ENCODE measurements at places on chromosomes 6 and 20.

DNA sequence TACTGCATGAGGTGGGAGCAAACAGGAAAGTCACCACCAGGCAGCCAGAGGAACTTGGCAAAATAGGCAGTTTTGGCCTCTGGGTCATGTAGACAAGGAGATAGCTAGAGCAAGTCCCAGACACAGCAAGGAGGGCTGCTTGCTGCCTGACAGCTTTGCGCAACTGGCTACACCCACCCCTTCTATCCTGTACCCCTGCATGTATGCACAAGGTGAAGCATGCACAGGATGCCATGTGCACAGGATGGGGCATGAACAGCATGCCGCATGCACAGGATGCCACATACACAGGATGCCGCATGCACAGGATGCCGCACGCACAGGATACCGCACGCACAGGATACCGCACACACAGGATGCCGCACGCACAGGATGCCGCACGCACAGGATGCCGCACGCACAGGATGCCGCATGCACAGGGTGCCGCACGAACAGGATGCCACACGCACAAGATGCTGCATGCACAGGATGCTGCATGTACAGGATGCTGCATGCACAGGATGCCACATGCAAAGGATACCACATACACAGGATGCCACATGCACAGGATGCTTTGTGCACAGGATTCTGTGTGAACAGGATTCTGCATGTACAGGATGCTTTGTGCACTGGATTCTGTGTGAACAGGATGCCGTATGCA lies 104.9 kb upstream of the IYD start:
- DNase-seq: peak; percentile 74

DNA sequence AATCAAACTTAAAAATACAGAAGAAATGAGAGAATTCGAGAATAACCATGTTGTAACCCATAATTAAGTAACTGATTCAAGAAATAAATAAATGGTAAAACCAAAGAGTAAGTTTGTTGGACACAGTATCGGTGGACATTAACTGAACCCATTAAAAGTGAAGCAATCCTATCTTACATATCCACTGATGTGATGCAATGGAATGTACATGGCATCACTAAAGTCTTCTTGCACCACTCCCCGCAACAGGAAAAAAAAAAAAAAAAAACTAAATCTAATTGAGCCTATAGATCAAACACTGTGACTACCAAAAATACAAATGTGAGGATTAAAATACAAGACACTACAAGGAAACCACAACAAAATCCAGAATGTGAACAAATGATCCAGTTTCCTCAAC lies 7.9 kb downstream of the SNX14 start:
- no peak for DNase-seq

DNA sequence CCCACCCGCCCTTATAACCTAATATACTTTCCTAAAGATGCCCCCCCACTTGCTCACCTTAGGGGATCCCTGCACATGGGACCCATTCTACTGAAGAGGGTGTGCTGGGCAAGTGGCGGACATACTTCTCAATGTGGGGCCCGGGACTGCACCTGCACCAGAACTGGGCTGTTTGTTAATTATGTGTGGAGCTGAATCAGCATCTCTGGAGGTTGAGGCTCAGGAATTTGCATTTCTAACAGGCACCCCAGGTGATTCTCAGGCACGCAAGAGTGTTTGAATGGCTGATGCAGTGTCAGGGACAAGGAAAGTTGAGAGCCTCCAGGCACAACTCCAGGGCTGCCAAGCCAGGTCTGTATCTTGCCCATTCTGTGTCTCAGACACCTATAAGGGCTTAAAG lies 8.9 kb upstream of the PTPRT start:
- DNase-seq: no peak

- no peak for DNase-seq
These were observed 51.0 kb downstream of the SSR1 start for GRCh38 chr6:7261852-7262461.

- DNase-seq: no peak
These were observed 272.5 kb upstream of the SOX4 start for GRCh38 chr6:21321076-21321475.

- no peak for DNase-seq
These were observed 273.2 kb downstream of the HIVEP2 start for GRCh38 chr6:142671791-142672190.

GRCh38 chr6:40038626-40039025 lies 104.4 kb upstream of the MOCS1 start:
- no peak for DNase-seq

- no peak for DNase-seq
These were observed 17.0 kb upstream of the STX11 start for GRCh38 chr6:144133225-144133821.

DNA sequence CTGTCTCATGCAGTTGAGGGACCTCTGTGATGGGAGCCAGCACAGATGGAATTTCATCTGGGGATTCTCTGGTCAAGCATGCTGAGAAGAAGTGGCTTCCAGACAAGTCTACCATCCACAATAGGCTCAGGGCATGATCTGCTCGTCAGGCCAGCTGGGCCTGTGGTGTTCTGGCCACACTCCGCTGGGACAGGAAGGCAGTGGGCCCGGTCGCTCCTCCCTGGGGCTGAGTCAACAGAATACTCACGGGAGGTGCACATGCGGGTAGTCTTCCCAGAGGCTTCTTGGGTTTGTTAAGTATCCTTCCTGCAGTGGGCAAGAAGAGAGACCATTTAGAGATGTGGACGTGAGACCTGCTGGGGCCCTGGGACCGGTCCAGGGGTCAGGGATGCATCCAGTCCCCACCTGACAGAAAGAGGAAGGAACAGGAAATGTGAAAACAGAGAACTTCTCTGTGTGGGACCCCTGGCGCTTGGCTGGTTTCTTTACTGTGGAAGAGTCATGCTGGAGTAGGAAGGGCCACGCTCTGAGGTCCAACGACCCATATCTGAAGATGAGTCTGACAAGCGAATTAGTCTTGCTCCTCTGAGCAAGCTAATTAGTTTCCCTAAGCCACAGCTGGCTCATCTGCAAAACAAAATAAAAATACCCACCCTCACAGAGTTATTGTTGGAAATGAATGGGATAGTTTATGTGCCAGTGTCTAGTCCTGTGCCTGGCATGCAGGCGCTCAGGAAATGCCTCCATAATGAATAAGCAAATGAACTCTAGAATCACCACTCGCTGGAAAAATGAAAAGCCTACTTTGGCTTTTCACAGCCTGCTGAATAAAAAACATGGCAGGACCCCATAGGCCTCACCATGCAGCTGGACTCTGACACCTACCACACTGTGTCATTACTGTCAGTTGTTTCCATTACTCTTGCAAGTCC lies 67.3 kb downstream of the TRAM2 start:
- DNase-seq: no peak

DNA sequence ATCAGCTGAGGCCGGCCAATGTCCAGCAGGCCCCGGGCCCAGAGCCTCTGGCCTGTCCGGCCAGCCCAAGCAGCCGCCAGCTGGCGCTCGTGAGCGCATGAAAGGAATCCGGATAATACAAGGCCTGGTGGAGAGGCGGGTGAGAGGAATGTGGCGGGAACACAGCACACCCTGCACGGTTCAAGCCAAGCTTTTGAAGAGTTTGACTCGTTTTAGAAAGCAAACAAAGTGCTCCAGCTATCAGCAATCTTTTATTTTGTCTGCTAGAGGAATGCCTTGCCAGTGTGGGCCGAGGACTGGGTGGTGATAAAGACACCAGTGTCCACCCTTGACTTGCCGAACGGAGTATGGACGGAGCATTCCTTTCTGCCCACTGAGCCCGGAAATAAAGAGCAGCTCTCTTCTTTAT lies 9.3 kb upstream of the NEDD9 start:
- DNase-seq: no peak

- no peak for DNase-seq
These were observed 56.1 kb upstream of the CCN6 start for GRCh38 chr6:111997853-111998208.

GRCh38 chr6:138948546-138949179 lies 39.4 kb downstream of the REPS1 start:
- no peak for DNase-seq

DNA sequence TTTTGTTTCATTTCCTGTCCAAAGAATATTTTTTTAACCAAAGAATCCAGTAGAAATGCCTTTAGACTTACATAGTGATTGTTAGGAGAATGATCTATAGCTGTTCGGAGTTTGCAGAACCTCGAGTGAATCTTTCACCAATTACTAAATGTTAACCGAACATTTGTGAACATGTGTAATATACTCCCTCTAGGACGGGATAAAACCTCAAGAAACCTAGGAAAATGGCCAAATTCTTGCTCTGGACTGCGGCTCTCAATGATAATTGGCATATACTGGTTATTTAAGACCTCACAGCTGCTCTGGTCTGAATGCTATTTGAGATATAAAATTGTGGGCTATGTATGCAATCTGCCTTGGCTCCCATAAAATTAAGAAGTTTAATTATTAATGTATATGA lies 137.1 kb downstream of the PACRG start:
- no peak for DNase-seq

- no peak for DNase-seq
These were observed 62.5 kb upstream of the TIAM2 start for GRCh38 chr6:154932515-154933027.

DNA sequence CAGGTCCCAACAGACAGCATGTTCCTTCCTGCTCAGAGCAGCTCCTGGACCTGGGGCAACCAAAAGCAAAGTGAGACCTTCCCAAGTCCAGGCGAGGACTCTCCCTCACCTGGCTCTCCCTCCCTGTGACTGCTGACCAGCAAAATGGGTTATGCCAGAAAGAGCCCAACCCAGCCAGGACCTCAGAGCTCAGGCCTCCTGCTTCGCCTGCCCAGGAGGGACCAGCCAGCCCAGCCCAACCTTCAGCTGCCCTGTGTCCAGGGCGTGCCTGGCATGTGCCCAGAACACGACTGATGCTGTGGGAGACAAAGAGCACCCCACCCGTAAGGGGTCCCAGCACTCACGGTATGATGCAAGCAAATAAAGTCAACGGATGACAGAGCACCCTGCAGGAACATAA lies 74.0 kb upstream of the CST7 start:
- no peak for DNase-seq

- DNase-seq: no peak
These were observed 21.1 kb upstream of the TRIM26 start for GRCh38 chr6:30234356-30234755.

GRCh38 chr6:79993012-79993910 lies 11.2 kb upstream of the TTK start:
- DNase-seq: no peak

DNA sequence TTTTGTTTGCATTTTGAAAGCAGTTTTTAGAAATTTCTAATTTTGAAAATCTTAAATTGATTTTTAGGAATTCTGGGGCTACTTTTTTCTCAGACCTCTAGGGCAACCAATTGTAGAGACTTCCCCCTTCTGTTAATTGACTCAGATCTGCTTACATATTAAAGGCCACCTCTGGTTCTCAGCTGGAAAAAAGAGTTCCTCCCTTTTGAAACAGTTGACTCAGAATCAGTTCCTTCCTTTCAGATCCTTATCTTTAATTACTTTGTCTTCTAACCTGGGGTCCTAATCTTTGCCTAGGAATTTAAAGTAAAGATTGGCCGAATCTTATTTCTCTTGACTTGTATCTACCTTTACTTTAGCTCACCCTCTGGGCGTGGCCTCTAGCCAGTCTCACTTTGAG lies 146.8 kb downstream of the LAMA2 start:
- no peak for DNase-seq

DNA sequence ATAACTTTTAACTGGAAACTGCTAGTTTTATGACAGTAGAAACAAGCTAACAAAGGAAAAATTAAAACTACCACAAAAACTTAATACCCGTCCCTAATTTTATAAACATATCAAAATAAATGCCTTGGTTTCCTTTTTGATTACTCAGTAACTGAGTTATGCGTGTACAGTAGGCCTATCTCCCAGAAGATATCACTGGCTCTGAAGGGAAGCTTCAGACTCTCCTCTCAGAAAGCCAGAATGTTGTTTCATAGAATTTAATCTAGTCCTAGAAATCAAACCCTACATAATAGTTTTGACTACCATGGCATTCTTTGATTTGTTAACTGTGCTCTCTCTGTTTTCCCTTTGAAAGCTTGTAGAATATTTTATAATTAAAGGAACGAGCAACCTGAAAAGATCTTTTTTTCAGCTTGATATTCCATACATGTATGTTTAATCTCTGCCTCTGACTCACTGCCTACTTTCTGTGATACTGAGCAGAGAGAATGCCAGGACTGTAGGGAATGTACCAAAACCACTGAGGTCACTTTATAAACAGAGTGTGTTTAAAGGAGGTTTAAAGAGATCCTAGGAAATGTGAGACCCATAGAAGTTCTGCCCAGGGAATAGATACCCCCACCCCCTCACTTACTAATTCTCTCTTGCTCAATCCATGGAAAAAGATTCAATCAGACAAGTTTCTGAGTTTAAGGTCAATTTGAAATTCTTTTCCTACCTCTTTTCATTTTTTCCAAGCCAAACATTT lies 311.5 kb downstream of the HDGFL1 start:
- DNase-seq: no peak

DNA sequence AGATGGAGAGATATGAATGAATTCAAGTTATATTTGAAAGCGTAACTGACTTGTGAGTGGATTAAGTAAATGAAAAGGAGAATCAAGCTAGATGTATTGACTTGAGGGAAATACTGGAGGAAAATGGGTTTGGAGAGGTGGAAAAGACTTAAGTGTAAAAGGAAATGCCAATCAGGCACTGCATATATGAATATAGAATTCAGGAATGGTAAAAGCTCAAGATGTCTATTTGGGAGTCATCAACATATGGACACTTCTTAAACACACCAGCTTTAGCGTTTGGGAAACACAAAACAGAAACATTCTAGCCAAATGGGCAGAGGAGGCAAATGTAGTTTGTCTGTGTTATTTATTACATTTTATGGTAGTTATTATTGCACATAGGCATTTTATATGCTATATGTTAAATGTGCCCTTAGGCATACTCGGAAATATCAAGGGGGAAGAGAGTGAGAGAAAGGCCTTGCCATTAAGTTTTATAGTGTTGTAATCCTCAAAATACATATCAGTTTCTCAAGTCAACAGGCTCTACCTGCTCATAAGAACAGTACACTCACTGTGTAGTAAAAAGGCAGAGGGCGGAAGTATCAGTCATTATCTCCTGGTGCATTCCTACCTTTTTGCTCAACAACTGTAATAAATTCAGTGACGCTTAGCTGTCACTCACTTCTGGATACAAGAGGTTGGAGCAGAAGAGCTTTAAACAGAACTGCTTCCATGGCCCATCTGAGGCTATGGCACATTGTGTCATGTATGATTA lies 33.7 kb upstream of the ME1 start:
- DNase-seq: no peak

GRCh38 chr20:22924949-22925612 lies 110.0 kb upstream of the SSTR4 start:
- DNase-seq: no peak
